Stimulated activated CD4-positive, alpha-beta T cell treated with anti-CD3 and anti-CD28 coated beads, Interleukin-15, amount 100 ng/mL, for 48 hours (primary cell): ENCODE measurements at places on chromosomes 12 and 14.

GRCh38 chr12:91009319-91009950, 4.7 kb upstream of the EPYC start:
- no peak for DNase-seq

DNA sequence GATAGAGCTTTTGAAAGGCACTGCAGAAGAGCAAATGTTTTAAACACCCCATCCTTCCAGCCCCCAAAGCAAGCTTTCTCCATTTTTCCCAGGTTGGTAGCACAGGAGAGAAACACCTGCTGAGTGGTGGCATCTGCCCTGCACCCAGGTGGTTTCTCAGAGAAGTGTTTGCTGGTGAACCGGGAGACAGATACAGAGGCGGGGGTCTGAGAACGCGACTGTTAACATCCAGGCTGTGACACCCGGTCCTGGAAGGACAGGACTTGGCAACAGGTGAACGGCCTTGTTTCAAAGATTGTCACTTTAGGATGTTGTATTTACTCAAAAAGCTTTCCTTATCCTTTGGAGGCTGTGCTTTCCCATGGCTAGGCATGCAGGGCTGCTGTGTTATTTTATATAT, 18.5 kb downstream of the MMAB start:
- no peak for DNase-seq

DNA sequence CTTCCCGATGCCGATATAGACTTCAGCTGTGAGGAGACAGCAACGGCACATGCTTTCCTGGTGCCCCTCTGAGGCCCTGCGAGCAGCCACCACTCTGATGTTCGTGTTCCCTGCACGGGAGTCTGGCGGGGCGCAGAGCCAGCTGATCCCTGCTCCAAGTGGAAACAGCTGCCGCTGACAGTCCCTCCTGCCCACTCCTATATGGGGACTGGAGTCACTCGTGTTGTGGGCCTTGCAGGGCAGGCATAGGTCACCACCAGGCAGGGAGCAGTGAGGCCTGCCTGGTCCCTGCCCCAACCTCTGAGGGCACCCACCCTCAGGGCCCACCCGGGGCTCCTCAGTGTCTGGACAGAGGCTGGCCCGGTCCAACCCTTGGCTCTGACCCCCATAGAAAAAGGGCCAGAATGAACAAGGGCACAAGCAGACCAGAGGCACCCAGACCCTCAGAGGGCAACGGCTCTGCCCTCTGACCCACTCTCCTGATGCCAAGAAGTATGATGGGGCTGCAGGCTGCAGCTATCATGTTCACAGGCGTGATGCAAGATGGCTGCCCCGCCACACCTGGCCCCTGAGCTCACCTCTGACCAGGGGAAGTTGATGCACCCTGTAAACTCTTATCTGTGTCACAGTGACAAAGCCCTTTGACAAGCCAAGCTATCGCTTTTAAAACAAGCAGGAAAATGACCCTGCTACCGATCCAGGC, 181.6 kb downstream of the CALM1 start:
- no peak for DNase-seq

DNA sequence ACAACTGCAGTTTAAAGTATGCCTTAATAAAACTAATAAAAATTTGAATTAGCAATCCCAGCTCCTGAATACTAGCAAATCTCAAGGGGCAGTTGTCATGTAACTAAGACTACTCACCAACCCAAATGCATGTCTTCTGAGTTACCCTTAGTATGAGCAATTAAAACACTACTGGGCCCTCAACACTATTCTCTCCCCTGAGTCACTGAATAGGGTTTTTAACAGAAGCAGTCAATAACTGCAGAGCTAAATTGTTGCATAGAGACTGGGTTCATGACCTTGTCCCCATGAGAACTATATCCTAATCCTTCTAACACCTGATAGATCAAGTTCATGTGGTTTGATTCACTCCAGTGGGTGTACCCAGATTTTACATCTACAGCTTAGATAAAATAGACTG, 38.8 kb downstream of the MDM1 start:
- DNase-seq: no peak

DNA sequence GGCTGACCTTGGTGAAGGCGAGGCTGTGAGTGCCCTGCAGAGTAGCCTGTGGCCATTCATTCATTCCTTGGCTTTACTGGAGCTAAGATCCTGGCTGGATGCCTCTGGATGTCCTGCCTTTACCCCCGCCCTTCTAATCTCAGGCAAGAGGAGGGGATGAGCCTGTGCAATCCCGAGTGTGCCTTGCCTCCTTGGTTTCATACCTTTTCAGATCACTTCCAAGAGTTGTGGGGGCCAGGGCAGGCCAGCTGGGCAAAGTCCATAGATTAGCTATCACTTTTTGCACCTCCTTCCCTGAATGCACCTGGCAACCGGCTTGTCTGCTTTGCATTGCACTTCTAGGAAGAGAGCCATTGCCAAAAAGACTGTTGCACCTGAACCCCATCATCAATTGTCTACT, 1.5 kb downstream of the VRTN start:
- no peak for DNase-seq

DNA sequence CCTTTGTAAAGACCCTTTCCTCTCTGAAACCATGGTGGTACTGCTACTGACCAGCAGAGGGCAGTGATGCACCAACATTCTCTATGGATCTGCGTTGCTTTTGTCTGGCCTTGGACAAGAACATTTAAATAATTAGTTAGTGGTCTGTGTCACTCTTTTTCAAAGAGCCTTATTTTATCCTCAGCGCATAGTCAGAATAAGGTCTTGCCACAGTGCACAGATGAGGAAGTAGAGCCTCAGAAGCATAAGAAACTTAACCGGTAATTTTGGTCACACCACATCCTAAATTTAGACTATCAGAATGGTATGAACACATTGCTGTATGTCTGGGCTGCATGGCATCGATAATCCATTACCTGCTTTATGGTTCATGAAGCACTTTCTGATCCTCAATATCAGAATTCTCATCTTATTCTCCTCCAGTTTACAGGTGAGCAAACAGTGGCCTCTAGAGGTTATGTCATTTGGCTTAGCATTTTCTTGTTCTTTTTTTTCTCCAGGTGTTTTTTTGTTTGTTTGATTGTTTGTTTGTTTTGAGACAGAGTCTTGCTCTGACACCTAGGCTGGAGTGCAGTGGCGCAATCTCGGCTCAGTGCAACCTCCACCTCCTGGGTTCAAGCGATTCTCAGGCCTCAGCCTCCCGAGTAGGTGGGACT, 23.7 kb upstream of the IFT81 start:
- DNase-seq: peak; percentile 41

GRCh38 chr12:114686426-114686772, 2.4 kb upstream of the TBX3 start:
- no peak for DNase-seq

- no peak for DNase-seq
Observed at GRCh38 chr12:66392266-66392915, 90.1 kb downstream of the HELB start.

GRCh38 chr12:48982397-48983080, 4.4 kb downstream of the WNT1 start:
- no peak for DNase-seq

GRCh38 chr14:67998834-67999233, 179.3 kb downstream of the RAD51B start:
- DNase-seq: no peak

GRCh38 chr12:47744778-47745436, 13.8 kb downstream of the RAPGEF3 start:
- no peak for DNase-seq

- peak; percentile 12 for DNase-seq
Observed at GRCh38 chr14:65637780-65638179, 225.2 kb downstream of the FUT8 start.

DNA sequence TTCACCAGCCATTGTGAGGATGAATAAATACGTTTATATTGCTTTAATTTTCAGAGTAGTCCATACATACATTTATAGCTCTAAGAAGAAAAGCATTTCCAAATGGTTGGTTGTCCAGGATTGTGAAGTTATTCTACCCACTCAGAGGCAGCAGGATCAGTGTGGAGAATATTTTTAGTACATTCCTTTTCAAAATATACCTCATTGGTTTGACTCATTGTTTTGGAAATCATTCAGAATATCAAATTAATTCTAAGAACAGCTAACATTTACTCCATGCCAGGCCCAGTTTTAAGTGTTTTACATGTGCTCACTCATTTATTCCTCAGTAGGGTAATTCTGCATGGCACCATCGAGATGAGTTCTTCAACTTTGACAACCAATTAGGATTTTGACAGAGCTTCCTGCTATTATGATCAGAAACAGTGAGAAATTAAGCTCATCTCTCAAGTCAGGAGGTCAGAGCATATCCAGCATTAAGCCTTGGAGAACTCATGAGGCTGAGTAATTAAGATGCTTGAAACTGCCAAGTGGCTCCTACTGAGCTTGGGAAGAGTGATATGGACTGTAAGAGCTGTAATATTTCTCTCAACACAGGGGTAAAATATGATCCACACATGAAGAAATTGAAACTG, 153.3 kb upstream of the CLEC14A start:
- no peak for DNase-seq

DNA sequence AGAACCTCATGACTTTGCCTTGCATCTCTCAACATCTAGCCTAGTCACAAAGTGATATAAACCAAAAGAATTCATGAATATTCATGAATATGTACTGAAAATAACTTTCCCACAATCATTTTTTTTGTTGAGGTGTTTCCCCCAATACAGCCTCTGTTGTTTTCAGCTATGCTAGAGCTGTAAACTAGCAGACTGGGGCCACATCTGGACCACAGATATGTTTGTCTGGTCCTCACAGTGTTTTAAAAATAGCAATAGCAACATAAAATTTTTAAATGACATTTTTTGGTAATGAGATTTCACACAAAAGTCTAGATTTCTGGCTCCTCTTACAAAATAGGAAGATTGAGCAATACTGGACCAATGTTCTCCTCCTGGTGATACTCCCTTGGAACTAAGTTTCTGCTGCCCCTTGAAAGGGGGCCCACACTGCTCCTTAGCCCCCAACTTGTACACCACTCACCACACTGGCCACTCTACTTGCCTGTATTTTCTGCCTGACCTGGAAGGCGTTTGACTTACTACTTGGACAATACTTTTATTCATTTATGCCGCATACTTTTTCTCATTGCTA, 81.2 kb downstream of the BMP4 start:
- no peak for DNase-seq

DNA sequence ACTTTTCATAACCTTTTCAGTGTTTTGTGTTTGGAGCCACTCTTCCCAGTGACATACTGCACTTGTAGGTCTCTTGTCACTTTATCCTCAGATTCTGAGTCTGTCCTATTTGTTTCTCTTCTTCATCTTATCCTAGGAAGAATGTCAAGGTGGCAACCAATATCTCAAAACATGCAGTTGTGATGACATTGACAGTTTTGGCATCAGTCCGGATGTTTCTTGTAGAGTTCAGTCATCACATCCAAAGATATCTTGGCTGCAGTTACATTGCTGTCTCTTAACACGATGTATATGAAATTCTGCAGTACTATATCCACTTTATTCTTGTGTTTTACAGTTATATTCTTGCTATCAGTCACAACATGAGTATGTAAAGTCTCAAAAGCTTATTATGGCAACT, 6.4 kb downstream of the ADIPOR2 start:
- no peak for DNase-seq

DNA sequence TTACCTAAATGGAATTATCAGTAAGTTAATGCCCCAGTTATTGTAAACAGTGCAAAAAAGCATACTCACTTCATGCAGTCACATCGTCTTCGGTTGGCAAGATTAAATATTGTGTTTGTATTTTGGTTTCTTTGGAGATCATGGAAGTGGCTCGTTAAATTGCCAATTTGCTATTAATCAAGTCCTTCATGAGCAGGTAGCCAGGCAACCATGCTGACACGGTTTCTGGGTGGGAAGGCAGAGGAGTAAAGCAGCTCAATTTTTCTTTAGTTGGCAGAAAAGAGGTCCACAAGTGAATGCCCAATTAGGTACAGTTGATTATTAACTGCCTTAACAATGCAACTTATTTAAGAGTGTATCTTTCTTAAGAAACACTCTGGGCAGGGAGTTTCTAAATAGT, 43.9 kb downstream of the PPP4R3A start:
- DNase-seq: no peak

- DNase-seq: no peak
Observed at GRCh38 chr12:49920241-49920914, 16.7 kb upstream of the FAIM2 start.
